ENCODE measurements at places on chromosomes 6 and 20.

DNA sequence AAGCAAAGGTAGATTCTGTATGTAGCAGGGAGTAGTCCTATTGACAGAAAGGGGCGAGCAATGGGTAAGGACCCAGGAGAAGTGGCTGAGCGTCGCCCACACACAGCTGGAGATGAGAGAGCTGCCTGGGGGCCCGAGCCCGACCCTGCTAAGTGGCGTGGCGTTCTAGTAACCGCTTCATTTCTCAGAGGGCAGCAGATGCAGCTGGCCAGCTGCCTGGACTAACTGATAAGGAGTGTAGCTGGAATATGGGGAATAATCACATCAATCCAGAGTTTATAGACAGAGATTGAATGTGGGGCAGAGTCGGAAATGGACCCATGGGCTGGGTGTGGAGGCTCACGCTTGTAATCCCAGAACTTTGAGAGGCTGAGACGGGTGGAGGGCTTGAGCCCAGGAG, 64.4 kb downstream of the EZR start:
- no peak for DNase-seq

DNA sequence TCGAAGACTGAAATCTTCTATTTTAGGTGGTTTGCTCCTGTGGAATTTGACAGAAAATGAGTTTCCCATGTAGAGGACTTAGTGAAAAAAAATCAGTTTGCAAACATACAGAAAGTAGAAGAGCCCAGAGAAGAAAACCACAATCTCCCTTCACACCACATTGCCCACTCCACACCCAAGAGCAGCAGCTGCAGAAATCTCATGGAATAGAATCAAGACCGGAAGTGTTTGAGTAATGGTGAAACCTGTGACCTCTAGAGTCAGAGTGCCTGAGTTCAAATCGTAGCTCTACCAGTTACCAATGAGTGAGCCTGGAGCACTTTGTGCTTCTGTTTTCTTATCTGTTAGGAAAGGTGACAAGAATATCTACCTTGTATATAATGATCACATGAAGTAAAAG, 4.6 kb downstream of the SIRPG start:
- no peak for DNase-seq

DNA sequence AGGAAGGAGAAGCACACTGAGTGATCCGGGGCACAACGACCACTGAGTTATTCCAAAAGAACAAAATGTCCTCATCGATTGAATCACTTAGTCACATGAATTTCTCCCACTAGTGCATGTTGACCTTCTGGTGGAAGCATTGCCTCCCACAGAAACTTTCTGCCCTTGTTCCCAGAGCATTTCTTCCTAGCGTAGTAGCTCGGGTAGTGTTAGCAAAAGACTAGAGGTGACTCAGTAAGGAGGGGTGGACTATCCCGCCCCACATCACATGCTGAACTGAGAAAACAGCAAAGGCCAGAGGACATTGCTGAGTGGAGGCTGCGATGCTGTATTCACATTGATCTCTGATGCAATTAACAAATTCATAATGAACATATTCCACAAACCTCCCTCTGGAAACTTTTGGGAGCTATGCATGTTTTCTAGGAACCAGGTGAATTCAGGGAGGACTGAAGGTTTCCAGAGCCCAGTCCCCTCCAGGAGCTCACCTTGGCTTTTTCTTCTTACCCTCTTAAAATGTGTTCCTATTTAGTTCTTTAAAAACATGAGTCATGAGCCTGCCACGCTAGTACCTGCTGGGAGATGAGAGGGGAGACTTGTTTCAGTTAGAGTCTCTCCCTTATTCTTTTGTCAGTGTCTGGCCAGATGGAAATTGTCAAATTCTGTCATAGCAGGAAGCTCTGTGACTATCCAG, 507.9 kb downstream of the CDH26 start:
- no peak for DNase-seq

DNA sequence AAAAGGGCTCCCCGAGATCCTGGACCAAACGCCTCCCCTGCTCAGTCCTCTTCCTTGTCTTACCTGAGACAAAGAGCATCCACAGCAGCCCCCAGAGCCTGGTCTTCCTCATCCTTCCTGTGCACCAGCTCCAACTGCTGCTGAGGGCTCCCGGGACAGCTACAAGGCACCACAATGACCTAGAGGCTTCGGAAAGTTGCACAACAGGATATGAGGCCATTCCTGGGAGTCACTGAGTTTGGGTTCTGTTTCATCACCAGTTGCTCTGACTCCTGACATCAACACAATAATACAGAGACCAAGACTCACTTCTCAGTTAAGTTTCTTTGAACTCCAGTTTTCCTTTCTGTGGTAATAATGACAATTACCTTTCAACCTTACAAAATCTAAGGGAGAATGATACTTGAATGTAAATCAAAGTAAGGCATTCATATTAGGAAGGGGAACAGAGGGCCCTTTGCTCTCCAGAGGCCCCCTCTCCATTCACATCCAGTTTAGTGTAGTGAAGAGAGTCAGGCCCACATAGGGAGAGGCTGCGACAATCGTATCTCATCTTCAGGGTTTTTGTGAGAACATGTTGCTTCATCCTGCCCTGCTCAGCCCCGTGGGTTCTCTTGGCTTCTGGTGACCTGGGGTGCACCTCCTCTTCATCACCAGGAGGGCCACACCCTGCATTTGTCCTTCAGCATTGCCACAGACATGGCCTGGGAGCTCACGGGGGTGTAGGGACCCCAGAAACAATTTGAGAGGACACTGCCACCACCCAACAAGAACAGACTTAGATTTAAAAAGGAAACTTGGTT, at the start of gene TREM1:
TREM1 (minus strand) TSS at position 139 of the 803 bp plus-strand sequence; CDS start at position 112, 27 bp downstream.
- no peak for DNase-seq

GRCh38 chr20:10089871-10090587, 55.2 kb downstream of the ANKEF1 start:
- DNase-seq, result no peak

GRCh38 chr6:127403636-127404035, 55.6 kb downstream of the KIAA0408 start:
- DNase-seq, result no peak

- DNase-seq, result peak; percentile 20
Measured at GRCh38 chr6:30884521-30885480, 482 bp downstream of the DDR1 start.

DNA sequence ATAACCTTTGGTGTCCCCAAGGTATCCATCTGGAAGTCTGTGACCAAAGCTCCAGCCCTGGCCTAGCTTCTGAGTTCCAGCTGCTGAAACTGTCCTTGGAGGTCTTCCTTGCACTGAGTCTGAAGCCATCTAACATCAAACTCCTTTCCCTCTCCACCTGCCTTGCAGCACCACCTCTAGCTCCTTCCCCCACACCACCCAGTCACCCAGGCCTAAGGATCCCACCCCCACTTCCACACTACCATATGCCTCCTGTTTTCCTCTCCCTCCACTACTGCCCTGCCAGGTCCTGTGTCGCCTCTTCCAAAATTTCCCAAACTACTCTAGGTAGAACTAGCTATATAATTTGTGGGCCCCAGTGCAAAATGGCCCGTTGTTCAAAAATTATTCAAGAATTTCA, 10.8 kb upstream of the MATN4 start:
- DNase-seq, result no peak

GRCh38 chr6:160667639-160668481, 3.8 kb upstream of the LPA start:
- DNase-seq, result peak; percentile 9

GRCh38 chr20:44468044-44468782, 7.5 kb upstream of the TTPAL start:
- DNase-seq, result no peak

- DNase-seq, result no peak
Measured at GRCh38 chr20:24738981-24739633, 210.0 kb upstream of the CST7 start.

Data from CD4-positive, alpha-beta T cell treated with Interleukin-15 for 4 hours (primary cell).